ENCODE measurements at places on chromosomes 1 and 21.

DNA sequence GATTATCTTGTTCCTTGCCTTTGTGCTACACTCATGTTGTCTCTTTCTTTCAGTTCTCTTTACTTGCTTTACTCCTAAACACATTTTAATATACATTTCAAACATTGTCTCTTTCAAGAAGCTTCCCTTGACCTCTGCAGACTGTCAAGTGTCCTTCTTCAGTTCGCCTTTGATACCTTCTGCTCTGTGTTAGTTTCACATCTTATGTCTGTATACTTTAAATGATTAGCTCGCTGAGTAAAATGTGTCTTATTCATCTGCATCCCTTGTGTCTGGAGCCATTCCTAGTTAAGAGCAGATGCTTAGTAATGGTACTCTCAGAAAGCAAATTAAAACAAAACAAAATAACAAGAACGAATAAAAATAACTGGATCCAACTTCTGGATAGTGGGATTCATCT, 303.3 kb downstream of the S1PR1 start:
- no peak for DNase-seq

DNA sequence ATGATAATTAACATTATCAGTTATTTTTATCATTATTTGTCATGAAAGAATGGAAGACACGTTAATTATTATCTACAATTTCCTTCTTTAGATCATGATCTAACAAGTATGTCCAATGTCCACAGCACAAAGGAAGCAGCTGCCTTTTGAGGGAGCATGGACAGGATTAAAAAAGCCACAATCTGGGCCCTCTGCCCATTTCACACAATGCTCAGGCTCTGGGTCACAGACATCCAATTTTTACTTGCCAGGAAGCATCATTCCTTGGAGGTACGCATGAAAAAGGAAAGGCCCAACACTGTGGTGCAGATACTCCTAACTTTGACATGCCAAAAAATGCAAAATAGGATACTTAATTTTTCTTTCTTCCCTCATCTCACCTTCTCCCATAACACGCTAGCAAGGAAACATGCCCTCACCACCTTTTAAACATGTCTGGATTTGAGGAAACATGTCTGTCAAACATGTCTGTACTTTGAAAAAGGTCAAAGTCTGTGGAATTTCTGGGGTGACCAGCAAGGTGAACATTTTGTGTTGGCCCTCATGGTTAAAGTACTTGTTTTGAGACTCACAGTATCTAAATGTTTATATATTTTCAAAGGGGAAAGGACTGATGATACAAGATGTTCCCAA, 40.0 kb downstream of the GADD45A start:
- DNase-seq = no peak

- no peak for DNase-seq
Measured at GRCh38 chr21:19724081-19724480, 1274.1 kb upstream of the NCAM2 start.

GRCh38 chr1:231596337-231596791, 30.2 kb upstream of the DISC1 start:
- no peak for DNase-seq

DNA sequence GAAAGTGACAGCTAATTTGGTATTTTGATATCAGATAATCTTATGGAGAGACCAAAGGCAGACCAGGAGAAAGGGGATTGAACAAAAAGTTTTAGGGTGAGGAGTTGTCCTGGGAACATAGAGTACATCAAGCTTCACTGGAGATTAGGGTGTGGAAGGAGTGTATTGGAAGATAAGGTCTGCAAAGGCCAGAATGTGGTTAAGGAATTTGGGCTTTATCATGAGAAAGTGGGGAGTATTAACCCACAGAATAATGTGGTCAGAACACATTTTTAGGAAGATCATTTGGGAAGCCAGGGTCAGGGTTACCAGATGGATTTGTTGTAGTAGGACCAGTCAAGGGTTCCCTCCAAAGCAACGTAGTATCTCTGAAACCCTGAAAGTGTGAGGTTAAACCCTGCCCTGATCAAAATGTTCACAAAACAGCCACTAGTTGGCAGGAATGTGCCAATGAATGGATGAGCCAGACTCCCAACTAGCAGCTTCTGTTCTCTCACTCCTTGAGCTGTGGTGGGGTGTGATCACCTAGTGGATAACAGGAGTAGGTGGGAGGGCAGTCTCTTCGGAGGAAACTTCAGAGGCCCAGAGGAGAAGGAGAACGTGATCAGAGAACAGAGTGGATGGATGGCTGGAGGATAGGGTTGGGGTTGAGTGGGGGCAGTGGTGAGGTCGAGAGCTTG, 35.8 kb downstream of the SLC2A1 start:
- peak; percentile 93 for DNase-seq

- peak; percentile 53 for DNase-seq
Measured at GRCh38 chr1:111481387-111482221, 7.8 kb downstream of the C1orf162 start.

GRCh38 chr1:153553096-153553495, 4.0 kb upstream of the S100A3 start:
- DNase-seq = no peak
